Stimulated activated CD4-positive, alpha-beta T cell treated with anti-CD3 and anti-CD28 coated beads, Interleukin-1b, Interleukin-23, amount 100 ng/mL, for 1 hour (primary cell): ENCODE measurements at places on chromosomes 6 and 20.
A peak's percentile ranks its signal among the peaks of the same experiment; 100 is the strongest.

- no peak for DNase-seq
These were observed 466.1 kb downstream of the BTBD3 start for GRCh38 chr20:12383821-12384220.

DNA sequence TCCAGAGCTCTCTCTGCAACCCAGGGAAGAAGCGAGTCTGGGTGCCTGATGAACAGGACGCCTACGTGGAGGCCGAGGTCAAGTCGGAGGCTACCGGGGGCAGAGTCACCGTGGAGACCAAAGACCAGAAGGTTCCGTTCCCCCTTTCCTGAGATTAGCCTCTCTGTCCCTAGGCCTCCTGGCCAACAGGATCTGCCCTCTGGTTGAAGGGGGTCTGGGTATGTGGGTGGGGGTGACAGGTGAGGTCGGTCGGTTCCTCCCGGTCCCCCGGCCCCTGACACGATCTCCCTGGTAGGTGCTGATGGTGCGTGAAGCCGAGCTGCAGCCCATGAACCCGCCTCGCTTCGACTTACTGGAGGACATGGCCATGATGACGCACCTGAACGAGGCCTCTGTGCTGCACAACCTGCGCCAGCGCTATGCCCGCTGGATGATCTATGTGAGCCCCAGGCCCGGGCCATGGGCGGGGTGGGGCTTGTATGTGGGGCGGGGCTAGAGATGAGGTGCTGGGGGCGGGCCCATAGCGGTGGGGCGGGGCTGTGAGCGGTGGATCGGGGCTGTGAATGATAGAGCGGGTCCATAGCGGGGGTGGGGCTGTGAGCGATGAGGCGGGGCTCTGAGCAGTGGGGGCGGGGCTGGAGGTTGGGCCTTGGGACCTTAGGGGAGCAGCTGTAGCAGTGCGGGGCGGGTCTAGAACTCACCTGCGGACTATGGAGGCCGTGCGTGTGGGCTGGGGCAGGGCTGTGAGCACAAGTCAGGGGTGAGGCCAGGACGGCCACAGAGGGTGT is 23.9 kb downstream of the MYH7B start:
- DNase-seq: no peak

DNA sequence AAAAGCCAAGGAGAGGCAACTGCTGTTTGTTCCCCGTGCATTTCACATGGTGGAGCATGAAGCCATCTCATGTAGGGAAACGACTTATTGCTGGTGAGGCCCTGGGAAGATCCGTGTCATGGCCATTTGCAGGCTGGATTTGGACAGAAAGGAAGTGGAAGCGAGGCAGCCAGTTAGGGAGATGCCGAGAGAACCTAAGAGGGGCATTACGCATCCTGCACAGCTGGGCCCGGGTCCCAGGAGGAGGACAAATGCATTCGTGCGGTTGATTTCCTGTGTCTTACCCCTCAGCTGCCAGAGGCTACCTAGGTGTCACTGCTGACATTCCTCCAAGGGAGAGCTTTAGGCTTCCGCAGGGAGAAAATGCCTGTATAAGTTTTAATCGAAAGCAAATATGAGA is 316.2 kb upstream of the CDYL start:
- DNase-seq: no peak

- no peak for DNase-seq
These were observed 89.3 kb upstream of the AHI1 start for GRCh38 chr6:135586844-135587243.

- DNase-seq: peak; percentile 46
These were observed 12.1 kb downstream of the FOXS1 start for GRCh38 chr20:31833130-31833930.

DNA sequence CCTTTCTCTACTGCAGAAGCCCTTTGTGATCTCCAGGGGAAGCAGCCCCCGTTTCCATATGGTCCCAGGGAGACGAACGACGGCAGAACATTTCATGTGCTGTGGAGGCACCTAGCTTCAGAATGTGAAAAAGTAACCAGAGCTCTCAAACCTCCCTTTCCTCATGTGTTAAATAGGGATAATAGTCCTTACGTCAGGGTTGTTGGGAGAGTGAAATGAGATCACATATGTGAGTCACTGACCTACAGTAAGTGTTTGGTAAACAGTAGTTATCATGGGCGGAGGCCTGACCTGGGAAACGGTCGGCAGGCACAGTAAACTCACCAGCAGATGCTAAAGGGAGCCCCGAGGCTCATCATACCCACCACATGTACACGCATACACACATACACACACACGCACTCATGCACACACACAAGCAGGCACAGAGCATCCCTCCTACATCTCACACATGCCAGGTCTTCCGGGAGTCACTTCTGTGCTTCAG is 89.7 kb downstream of the LY86 start:
- no peak for DNase-seq

GRCh38 chr6:8375916-8376315 is 59.4 kb downstream of the SLC35B3 start:
- DNase-seq: no peak

DNA sequence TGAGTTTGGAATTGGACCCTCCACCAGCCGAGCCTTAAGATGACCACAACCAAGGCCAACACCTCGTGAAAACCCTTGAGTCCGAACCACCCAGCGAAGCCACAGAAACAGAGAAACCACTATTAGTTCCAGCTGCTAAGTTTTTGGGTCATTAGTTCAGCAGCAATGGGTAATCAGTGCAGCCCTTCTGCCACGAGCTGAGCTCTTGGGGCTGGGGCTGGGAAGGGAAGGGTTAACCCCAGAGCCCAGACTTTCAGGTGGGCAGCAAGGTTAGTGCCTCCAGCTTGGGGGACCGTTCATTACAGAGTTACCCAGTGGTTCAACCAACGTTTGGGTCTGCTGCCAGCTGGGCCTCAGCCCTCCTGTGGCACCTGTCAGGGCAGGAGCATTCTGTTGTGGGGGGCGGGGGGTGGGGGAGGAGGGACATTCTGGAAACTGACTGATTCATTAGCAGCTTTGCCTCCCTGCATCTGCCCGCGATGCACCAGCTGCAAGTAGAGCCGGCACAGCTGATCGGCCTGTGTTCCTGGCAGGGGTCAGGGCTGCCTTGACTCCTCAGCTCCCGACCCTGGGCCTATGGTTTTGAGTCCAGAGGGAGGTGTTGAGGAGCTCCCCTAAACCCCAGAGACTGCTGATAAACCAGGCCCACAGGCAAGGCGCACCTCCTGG is 52.7 kb downstream of the TGM2 start:
- no peak for DNase-seq

GRCh38 chr6:151052021-151052646 is 186.6 kb downstream of the MTHFD1L start:
- no peak for DNase-seq

GRCh38 chr20:59925359-59925758 is 8.1 kb downstream of the SYCP2 start:
- DNase-seq: no peak

DNA sequence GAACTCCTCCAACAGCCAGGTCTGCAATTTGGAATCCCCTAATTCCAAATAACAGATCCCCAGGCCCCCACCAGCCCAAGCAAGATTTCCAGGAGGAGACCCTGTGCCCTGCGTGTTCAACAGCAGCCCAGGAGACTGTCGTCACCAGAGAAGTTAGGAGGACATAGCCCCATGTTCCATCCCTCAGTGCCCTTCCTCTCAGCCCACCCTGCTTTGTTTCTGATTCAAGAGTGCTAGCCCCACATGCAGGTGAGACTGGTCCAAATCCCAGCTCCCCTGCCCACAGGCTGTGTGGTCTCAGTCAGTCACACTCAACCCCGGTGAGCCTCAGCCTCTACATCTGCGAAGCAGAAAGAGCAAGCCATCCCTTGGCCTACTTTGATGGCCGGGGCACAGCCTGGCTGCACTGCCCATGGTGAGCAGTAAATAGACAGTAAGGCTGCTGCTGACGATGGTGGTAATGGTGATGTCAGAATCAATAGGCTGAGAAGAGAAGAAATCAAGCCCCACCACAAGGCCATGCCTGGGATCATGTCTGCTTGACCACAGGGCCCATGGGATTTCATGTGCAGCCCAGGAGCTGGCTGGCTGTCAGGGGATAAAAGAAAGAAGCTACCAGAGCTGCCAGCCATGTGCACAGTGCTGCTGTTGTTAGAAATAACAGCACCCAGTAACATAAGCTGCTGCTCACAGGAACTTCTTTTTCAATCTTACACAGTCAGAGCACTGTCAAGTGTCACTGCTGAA is 51.5 kb upstream of the NXT1 start:
- no peak for DNase-seq

GRCh38 chr6:98484696-98485095 is 349.7 kb upstream of the POU3F2 start:
- no peak for DNase-seq

DNA sequence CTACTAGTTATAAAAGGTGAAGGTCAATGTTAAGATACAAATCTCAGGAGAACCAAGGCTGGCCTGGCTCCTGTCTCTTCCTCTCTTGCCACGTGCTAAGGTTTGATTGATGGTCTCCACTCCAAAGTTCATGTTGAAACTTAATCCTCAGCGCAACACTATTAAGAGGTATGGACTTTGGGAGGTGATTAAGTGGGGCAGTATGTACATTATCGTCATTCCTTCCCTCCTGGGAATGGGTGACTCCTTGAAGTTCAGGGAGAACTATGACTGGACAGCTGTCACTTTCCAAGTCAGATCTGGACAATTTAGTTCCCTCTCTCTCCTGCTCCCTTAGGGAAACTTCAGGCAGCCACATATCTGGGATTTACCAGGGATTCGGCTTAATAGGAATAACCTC is 50.5 kb downstream of the KCNK5 start:
- DNase-seq: no peak
